ENCODE measurements at places on chromosomes 2 and 18.

DNA sequence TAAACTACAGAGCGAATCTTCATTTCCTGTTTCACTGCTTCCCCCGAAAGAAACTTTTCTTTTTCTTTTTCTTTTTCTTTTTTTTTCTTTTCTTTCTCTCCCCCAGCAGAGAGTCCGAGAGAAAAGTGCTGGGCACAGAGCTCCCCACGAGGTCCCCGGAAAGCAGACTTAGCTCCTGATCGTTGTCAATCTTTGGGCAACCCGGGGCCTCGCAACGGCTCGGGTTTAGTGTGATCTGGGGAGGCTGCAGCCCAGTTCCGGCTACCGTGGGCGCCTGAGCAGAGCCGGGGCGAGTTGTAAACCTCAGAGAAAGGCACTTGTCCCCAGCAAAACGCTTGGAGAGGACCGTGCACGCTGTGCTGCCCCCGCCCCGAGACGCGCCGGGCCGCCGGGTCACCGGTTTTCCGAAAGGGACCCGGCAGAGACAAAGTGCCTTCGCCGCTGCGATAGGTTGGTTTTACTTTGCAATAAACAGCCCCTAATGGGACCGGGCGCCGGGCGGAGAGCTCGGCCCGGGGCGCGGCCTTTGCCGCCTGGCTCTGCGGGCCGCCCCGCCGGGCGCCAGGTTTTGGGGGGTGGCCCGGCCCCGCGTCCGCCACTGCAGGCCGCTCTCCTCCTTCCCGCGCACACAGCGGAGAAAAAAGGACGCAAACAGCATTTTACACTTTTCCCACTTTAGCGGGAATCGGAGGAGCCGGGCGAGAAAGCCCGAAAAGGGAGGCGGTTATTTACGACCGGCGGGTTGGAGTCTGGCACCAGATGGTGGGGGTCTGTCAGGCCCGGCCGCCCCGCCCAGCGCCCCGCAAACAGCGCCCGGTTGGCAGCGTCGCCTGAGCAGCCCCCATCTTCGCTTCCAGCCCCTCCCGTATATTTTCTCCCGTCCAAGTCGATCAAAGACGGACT is 136.0 kb downstream of the INSIG2 start:
- no peak for DNase-seq

GRCh38 chr2:130371723-130372054 is 15.8 kb downstream of the PTPN18 start:
- DNase-seq = peak; percentile 72

GRCh38 chr18:57581301-57581934 is 5.1 kb downstream of the FECH start:
- DNase-seq = peak; percentile 45

DNA sequence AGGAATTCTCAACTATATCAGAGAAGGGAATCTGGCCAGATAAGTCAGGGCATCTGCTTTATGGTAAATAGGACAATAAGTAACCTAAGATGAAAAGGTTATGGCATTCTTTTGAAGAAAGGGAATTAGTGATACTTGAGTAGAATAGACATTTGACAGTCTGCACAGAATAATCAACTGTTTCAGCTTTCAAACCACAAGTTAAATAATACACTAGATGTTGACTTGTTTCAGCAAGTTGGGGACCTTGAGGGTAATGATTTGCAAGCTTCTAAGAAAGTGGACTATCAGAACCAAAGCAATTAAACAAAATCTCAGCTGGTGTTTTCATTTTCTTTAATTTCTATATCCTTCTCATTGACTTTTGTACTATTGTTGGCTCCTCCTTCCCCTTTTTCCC is 54.5 kb downstream of the SLC39A10 start:
- no peak for DNase-seq

GRCh38 chr2:15169326-15170069 is 391.6 kb downstream of the NBAS start:
- DNase-seq = no peak

- DNase-seq = no peak
Measured at GRCh38 chr2:118718921-118719320, 128.5 kb downstream of the EN1 start.

GRCh38 chr2:216012133-216012829 is 1.1 kb downstream of the MREG start:
- no peak for DNase-seq

DNA sequence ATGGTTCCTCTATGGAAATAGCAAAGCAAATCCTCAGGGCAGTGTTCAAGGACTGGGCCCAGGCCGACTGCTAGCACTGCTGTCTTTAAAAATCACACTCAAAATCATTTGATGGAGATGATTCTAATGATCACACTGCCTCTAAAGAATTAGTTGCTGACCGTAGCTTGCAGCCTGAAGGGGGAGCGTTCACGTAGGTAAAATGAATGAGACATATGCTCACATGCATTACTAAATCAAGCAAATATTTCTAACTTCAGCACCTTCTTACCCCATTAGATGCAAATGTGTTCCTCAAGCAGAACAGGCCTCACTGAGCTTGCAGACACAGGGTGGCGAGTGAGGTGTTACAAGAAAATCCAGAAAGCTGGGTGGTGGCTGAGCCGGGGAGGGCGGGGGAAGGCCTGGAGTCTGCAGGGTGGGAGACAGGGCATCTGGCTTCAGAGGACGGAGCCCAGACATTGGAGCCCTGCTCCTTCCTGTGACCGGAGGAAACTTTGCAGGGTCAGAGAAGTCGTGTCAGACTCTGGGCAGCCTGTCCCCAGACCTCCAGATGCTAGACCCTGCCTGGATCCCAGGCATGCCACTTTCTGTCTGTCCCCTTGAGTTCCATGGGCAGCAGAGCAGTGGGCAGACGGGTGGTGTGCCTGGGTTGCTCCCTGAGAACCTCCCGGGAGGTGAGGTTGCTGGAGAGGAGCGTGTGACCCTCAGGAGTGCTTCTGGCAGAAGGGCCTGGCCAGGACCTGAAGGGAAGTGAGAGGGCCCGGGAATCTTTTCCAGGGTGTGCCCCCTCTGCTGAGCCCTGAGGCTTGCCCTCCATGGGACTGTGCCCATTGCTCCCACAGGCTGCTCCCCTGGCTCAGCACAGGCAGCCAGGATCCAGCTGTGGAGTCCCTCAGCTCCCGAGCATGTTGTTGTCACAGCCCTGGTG is 7.1 kb upstream of the NPPC start:
- DNase-seq = no peak

DNA sequence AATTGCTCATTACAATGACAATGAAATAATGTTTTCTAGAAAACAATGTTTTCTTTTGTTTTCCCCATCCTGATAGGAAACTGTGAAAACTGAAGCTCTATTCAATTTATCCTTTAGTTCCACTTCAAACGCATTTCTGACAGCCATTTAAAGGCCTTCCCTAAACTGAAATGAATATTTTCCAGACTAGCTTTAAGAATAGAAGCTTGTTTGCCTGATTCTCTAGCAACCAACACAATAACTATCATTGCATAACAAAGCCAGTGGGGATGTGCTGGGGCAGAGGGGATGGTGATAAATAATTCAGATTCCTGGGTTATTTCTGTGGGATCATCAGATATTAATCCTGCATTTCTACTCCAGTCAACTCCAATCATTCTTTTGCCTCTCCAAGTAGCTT is 427.1 kb downstream of the RND3 start:
- DNase-seq = no peak

- DNase-seq = no peak
Measured at GRCh38 chr18:79517341-79517740, 121.6 kb downstream of the NFATC1 start.

GRCh38 chr2:176826356-176826755 is 386.2 kb upstream of the HNRNPA3 start:
- no peak for DNase-seq

- peak; percentile 19 for DNase-seq
Measured at GRCh38 chr18:13493079-13493478, 233.3 kb downstream of the FAM210A start.

- no peak for DNase-seq
Measured at GRCh38 chr2:222351035-222351434, 52.2 kb upstream of the PAX3 start.

- DNase-seq = no peak
Measured at GRCh38 chr2:239438995-239439753, 38.4 kb upstream of the HDAC4 start.

- no peak for DNase-seq
Measured at GRCh38 chr2:96150007-96150640, 4.9 kb upstream of the DUSP2 start.

- no peak for DNase-seq
Measured at GRCh38 chr2:7077660-7078267, 160.6 kb downstream of the RNF144A start.

DNA sequence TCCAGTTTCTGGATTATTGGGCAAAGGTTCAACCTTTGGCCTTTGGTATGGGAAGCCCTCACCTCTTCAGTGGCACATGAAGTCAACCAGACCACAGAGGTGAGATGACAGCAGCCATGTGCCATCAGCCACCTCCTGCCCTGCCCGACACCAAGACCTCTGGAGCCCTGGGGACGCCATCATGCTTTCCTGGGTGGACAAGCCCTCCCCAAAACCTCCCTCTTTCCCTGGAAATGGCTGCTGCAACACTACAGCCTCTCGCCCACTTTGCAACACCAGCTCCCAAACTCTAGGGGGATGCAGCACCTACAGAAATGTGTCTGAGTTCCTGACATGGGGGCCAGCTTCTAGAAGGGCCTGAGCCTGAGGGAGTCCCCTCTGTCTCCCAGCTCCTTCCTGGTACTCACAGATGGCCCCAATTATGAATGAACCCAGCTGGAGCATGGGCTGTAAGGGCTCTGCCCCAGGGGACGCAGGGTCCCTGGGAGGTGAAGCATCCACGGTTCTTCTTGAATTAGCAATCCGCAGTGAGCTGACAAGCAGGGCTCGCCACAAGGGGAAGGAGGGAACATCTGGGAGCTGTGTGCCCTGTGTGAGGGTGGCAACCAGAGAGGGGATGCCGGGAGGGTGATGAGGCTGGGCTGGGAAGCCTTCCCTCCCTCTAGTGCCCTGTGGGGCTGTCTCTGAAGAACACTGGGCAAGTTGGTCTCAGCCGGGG is 268.5 kb upstream of the HDAC4 start:
- DNase-seq = no peak

- no peak for DNase-seq
Measured at GRCh38 chr2:43038696-43039094, 187.7 kb downstream of the ZFP36L2 start.

GRCh38 chr2:69149631-69150215 is 136.7 kb downstream of the ANTXR1 start:
- DNase-seq = no peak

DNA sequence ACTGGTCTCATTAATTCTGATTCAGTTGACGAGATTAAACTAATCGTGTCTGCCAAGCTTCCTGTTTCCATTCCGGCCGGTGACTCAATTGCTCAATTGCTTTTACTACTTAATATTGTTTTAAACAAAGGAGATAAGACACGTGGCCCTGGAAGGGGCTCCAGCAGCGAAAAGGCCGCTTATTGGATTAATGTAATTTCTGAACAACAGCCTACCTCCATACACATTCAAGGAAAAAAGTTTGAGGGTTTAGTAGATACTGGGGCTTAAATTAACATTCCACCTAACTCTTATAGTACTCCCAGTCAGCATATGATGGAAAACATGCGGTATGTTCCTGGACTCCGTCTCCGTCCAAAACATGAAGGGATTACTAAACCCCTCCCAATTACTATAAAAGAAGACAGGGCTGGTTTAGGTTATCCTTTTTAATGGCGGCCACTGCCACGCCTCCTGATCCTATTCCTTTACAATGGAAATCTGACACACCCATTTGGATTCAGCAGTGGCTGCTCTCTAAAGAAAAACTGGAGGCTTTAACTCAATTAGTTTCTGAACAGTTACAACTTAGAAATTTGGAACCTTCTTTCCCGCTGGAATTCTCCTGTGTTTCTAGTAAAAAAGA is 27.1 kb downstream of the VPS54 start:
- no peak for DNase-seq

DNA sequence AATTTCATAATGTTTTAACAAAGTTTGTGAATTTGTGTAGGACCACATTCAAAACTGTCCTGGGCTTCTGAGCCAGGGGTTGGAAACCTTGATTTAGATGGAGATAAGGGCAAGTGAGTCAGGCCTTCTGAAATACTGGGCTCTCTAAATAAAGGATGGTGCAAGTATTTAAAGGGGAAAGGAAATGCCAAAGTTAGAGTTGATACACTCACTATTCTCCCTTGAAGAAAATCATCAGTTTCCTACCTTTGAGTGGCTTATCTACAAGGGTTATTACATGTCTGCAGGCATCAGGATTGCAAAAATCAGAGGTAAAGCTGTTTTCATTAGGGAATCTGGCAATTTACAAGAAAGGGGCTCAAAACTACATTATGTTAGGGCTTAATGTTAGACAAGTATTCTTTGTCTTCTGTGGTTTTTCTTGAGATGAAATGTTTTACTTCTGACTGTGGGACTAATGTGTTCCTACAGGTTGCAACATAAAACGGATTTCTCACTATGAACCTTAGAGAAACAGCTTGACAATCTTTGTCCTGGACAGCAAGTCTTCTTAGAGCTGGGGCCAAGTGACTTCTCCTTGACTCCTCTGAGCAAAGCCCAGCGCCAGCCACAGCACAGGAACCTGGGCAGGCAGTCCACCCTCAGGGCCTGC is 31.1 kb downstream of the RNU4ATAC start:
- DNase-seq = no peak

DNA sequence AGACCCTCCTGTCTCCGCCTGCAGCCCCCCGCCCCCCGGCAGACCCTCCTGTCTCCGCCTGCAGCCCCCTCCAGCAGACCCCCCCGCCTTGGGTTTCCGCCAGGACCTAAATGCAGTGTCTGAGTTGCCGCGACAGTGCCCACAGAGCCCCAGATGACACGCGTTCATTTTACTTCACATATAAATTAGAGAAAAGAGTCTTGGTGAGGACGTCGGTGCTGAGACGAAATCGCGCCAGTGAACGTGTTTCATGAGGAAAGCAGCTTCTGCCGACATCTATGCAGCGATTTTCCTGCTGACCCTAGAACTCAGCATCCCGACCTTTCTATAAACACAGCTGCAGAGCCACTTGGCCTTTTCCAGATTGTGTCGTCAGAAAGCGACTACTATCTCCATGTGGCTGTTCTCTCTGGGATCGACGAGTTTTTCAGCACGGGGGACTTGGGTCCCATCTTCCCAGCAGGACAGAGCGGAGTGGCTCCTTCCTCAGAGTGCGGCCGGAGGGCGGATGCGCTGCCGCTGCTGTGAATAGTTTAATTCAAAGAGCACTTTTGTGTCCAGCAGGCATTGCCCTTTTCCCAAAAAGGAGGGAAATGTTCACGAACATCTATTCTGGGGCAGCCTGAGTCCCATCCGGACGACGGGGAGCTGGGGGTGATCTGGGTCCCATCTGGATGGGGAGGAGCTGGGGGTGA is 136.7 kb downstream of the NFATC1 start:
- DNase-seq = no peak

GRCh38 chr18:23882616-23883276 is 131.8 kb upstream of the TTC39C start:
- no peak for DNase-seq

GRCh38 chr2:197238043-197238365 is 72.6 kb downstream of the ANKRD44 start:
- DNase-seq = no peak

- no peak for DNase-seq
Measured at GRCh38 chr2:162155093-162155492, 3.0 kb upstream of the GCG start.

- DNase-seq = no peak
Measured at GRCh38 chr2:238602223-238602960, 175.7 kb downstream of the ASB1 start.
